ENCODE measurements at places on chromosomes 2 and 18.

DNA sequence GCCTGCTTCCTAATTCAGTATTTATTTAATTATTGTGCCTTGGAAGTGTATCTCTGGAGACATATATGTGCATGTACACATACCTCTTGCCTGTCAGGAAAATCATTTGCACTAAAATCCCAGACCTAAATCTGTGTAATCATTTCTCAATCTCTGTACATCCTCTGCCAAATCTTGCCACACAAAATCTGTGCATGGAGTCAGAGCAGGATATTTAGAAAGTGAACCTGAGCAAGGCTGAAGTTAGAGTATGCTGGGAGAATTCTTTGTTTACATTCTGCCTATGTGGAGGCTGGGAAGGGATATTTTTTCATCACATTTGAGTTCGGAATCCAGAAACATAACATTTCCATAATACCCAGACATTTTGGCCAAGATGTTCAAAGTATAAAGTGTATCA lies 9.3 kb downstream of the XRCC5 start:
- DNase-seq = no peak

GRCh38 chr2:233061591-233062450 lies 1.7 kb downstream of the INPP5D start:
- peak; percentile 43 for DNase-seq

GRCh38 chr2:239719791-239720360 lies 305.3 kb downstream of the NDUFA10 start:
- no peak for DNase-seq

DNA sequence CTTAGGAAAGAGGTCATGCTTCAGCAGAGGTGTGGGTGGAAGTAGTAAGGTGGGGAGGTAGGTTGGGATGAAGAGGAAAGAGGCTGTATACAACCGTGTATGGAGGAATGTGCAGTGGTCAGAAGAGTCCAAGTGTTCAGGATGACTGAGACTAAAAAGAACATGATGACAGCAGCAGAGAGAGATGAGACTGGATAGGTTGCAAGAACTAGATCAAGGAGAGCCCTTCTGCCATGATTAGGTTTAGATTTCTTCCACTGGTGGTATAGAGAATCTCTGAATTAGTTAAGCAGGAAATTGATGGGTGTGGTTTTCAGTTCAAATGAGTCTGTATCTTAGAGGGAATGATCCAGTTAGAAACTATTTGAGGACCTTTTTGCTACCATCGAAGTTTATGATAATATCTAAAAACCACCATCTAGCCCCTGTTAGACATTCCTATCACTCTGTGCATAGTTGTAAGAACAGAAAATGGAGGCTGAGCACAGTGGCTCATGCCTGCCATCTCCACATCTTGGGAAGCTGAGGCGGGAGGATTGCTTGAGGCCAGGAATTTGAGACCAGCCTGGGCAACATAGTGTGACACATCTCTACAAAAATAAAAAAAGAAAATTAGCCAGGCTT lies 221.0 kb downstream of the LTBP1 start:
- DNase-seq = no peak

- DNase-seq = peak; percentile 53
Observed at GRCh38 chr18:63160172-63160995, 159.2 kb downstream of the BCL2 start.

GRCh38 chr2:57443973-57444521 lies 602.6 kb upstream of the VRK2 start:
- DNase-seq = no peak

DNA sequence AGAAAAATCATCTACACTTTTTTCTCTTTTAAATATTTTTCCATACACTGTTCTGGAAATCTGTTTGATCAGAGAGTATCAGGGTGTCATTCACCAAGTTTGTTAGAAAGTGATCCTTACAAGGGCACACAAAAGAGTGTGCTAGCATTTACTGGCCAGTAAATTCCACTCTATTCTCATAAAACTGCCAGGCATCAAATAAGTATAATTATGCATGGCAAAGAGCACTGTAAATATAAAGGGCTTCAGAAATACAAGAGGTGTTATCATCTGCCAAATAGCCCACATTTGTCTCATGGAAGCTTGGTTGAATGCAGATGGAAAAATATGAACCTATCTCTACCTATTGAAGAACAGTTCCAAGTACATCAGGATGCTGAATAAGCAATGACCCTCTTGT lies 847.3 kb upstream of the ACVR2A start:
- no peak for DNase-seq

DNA sequence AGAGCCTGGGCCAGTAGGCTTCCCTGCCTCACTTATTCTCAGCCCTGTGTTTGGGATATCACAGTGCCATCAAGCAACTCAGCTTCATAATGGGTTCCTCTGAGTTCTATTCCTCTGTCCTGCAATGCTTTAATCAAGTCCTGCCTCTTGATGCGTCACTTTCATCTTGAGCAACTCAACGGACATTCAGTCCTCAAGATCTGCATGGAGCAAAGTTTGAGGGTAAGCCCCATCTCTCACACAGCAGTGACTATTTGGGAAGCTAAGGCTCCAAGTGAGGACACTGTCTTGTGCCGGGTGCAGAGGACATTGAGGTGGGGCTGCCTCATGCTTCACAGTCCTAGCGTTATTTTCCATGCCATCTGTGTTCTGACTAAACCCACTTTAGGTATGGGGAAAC lies 50.9 kb upstream of the PLB1 start:
- DNase-seq = no peak

- DNase-seq = no peak
Observed at GRCh38 chr2:172921532-172922236, 154.0 kb upstream of the MAP3K20 start.

DNA sequence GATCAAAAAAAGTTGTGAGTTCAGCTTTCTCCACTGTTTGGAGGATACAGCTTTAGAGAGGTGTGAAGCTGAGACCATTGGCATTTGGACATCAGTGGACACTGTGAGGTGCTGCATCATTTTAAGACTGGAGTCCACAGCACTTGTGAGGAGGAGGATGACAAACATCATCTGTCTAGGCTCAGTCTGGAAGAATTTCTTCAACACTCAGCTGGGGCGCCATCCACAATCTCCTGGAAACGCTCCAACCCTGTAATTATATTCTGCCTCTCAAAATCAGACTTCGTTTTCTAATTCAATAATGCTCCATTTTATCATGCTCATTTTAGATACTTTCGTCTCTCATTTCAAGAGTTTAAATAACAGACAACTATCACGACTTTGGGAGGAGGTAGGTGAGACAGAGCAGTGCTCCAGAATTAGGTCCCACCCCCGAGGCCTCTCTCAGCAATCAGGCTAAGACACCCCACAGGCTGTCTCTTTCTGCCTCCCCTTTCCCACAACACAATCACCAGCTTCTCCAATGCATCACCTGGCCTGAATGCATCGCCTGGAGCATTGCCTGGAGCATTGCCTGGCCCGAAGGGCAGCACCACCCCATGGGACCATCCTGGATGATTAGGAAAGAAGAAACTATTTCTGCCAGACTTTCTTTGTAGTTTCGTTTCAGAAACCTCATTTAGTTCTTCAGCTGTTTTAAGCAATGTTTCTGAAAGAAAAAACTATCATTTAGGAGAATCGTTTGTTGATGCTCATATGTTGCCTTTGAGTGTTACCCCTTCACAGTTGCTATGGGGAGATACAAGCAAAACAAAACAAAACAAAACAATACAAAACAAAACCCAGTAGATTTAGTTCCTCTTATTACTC lies 37.0 kb upstream of the DPP10 start:
- no peak for DNase-seq

DNA sequence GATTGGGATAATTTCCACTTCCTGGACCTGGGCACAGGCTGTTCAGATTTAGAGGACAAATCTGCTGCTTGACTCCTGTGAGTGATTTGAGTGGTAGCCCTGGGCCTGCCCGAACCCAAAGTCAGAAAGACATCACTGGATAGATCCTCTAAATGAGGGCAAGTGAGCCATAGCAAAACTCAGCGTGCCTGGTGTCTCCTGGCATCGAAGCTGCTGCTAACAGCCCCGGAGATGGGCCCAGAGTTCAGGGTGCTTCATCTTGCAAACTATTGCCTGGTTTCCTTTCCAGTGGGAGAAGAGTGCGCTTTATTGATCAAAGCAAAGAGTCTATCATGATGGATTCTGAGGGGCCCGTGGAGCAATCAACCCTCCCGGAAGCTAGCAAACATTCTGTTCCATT lies 153.1 kb upstream of the KLHL29 start:
- DNase-seq = no peak

GRCh38 chr18:74229891-74230290 lies 61.9 kb downstream of the CYB5A start:
- no peak for DNase-seq

DNA sequence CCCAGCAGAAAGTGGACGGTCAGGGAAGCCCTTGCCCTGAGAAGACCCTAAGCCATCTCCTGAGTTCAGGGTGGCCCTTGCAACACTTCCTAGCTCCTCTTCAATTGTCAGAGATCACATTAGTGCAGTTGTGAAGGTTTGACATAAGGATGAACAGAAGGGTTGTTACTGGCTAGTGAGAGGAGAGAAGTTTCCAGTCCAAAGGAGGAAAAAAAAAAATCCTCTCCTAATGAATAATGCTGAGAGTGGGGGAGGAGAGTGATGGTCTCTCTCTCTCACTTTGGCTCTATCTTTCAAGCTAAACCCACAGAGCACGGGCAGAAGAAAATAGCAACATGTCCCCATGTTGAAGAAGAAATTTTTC lies 819.9 kb downstream of the BCL11A start:
- DNase-seq = no peak

GRCh38 chr18:12239431-12239830 lies 14.7 kb upstream of the CIDEA start:
- DNase-seq = no peak

DNA sequence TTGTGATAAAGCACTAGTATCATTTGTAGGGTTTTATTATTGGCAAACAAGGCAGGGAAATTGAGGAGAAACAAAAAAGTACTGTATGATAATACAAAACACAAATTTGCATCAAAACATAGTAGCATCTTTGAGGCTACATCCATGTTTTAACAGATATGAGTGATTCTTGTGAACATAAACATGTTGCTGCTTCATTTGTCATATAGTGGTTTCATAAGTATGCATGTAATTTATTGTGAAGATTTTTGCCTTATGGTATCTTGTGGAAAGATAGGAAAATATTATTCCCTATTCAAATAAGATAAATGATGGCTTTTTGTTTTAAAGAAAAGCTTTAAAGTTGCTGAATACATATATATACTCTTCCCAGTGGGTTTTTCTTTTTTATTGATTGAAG lies 60.3 kb downstream of the VRK2 start:
- DNase-seq = no peak

DNA sequence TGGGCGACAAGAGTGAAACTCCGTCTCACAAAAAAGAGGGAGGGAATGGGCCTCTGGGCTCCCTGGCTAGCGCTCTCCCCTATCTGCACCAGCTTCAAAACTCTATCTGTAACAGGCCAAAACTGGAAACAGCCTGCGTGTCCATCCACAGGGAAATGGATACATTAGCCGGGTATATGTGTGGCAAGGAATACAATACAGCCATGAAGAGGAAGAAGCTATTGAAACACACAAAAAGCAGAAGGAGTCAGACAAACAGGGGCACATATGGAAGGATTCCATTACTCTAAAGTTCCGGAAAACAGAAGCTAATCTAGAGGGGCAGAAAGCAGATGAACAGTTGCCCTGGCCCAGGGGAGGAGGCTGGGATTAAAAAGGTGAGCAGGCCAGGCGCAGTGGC lies 24.6 kb upstream of the SLC35F6 start:
- DNase-seq = no peak

DNA sequence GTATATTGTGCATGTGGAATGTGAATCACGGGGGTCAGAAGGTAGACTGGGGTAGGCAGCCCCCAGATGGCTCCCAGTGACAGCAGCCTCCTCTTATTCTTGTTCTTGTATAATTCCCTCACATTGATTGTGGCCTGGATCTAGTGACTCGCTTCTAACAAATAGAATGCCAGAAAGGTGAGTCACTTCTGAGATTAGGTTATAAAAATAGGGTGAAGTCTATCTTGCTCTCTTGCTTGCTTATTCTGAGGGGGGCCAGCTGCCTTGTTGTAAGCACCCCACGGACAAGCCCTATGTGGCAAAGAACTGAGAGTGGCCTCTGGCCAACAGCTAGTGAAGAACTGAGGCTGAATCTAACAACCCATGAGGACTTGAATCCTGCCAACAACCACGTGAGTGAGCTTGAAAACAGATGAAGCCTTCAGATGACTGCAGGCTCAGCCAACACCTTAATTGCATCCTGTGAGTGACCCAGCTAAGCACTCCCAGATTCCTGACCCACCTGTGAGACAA lies 15.6 kb upstream of the RMND5A start:
- DNase-seq = no peak

DNA sequence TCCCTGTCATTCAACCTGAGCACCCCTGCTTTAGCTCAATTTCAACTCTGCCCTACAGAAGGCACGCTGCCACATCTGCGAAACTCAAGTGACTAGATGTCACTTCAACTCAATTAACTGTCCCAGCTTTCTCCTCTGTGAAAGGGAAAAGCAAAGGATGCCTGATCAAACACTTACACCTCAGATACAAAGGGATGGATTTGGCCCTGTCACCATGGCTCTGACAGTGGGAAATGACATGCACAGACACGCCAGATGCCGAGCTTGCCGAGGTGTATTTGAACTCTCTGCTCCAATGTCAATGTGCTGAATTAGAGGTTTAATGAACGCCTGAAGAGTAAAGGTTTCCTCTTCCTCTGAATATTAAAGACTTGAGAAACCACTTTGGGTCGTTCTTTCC lies 481.1 kb downstream of the CBLN2 start:
- DNase-seq = no peak

- no peak for DNase-seq
Observed at GRCh38 chr18:34998661-34999060, 42.6 kb upstream of the MAPRE2 start.

DNA sequence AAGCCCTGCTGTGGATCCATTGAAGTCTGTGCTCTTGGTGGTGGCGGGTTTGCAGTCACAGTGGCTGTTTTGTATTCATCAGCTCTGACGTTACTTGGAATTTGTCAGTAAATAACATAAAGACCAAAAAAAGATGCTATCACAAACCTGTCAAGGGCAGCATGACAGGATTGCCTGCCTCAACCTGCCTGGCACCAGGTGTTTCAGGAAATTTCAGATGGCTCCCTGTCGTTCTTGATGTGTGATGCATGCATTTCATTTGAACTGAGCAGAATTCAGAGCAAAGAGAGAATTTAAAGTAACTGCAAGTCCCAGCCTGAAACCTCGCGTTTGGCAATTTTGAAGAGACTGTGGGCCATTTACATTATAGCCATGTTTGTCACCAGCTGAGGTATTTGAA lies 50.3 kb upstream of the EPC2 start:
- DNase-seq = no peak

- DNase-seq = no peak
Observed at GRCh38 chr2:238864207-238865014, 16.5 kb downstream of the TWIST2 start.

DNA sequence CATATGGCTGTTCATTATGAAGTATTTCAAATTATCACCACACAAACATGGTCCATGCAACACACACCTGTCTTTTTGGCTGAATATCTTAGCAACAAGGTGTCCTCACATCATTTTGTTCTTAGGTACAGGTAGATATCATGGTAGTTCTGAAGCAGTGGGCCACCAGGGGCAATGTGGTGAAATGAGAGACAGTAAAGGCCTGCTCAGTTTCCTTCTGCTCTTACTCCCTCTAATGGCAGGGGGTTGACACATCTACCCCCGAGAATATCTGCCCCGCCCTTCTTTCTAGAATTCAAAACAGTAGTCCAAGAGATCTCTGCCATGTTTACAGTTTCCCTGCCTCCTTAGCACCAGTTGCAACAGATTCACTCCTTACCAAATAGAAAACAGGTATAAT lies 147.0 kb upstream of the KLHL14 start:
- DNase-seq = no peak

- no peak for DNase-seq
Observed at GRCh38 chr2:30867385-30867784, 60.1 kb upstream of the CAPN13 start.
